ENCODE measurements at places on chromosomes 2 and 18.

- DNase-seq: peak; percentile 88
These were observed 3.4 kb downstream of the NAGK start for GRCh38 chr2:71071681-71072398.

GRCh38 chr2:145090841-145091761 is 571.2 kb upstream of the ZEB2 start:
- DNase-seq: no peak

DNA sequence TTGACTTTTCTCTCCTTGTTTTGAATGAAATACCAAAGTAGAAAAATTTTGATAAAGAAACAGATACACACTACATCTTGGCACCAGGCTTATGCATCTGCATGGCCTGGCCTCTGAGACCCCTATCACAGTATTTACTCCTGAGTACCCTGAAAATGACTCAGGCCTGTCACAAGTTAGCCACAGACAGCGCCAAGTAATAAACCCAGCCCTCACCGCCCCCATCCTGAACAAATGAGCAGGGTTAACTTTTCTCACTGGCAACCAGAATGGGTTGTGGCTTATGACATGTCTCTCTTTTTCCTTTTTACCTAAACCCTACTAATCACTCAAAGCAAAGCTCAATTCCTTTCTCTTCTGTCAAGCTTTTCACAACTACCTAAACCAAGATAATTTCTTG is 35.3 kb downstream of the SPRED2 start:
- DNase-seq: no peak

DNA sequence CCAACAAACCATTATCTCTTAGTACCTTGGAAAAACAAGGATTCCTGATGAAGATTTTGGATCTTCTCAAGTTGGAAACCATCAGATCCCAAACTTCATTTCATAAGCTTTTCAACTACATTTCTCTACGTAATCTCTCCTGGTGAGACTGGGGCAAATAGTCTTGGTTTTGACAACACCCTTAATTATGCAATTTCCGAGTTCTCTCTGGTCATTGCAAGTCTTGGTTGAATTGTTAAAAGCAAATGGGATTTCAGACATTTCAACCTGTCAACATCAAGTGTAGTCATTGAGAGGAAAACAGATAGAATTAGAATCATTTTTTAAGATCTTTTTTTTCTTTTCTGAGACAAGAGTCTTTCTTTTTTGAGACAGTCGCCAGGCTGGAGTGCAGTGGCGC is 26.2 kb downstream of the KLF7 start:
- no peak for DNase-seq

- DNase-seq: peak; percentile 70
These were observed 624 bp upstream of the MAP4K3 start for GRCh38 chr2:39437522-39438296.

DNA sequence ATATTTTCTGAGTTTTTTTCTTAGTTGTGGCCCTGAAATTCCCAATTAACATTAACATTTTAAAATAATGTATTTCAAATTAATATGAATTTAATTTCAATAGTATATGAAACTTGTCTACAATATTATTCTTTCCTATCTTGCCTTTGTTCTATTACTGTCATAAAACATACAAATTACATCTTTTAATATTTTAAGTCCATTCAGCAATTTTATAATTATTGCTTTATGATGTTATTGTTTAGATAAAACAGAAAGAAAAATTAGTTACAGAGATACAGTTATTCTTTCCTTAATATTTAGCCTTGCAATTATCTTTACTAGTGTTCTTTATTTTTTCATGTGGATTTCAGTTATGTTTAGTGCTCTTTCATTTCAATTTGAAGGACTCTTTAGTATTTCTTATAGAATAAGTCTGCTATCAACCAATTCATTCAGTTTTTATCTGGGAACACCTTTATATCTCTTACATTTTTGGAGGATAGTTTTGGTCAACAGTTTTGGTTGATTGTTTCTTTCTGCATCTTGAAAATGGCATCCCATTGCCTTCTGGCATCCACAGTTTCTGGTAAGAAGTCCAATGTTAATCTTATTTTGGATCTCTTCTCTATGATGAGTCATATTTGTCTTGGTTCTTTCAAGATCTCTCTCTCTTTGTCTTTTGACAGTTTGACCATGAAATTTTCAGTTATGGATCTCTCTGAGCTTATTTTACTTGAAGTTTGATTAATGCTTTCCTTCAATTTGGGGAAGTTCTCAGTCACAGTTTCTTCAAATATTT is 76.9 kb upstream of the CHST9 start:
- no peak for DNase-seq

DNA sequence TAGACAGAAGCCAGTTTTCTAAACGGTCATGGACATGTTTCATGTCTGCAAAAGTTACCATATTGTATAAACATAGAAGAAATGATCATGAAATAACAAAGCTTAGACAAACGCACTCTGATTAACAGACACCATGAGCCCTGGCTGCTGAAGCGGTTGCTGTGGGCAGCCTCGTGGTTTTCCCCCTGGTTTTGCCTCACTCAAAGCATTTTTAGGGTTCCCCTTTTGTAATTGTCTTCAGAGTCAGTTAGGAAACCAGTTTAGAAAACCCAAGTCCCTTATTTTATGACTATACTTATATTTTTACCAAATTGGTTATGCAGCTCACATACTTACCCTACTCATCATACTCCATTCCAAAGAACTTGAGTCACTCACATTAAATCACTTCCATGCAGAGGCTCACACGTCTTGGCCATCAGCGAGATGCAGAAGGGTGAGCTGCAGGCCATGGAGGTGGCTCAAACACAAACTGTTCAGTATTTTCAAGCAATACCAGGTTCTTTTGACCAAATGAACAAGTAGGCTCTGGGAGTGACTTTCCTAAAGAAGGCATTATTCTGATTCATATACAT is 105.6 kb upstream of the SALL3 start:
- no peak for DNase-seq

Data from GM12864 (cell line).